Chondrocyte (in vitro differentiated cells): ENCODE measurements at places on chromosomes 13 and 19. TPM values are rescaled to one million over a fixed set of nuclear protein-coding genes. Genes with fewer than 3 reads are reported as not detected.

The SH3GL1 gene
- 96.3 to 103 TPM (median 96.6 TPM) in 3 replicates for total RNA-seq

GRCh38 chr19:11446652-11447301 is 11.3 kb downstream of the PRKCSH start:
- no peak overlapping the region for H3K27ac ChIP-seq
- no peak overlapping the region for H3K4me3 ChIP-seq
- no peaks in the 10 kb centered on the region for H3K27me3 ChIP-seq
- no peaks in the 10 kb centered on the region for H3K4me1 ChIP-seq

- H3K27me3 ChIP-seq, result no peaks in the 10 kb centered on the region
- DNase-seq, result no peak
- no peak overlapping the region for H3K27ac ChIP-seq
Observed at GRCh38 chr19:5012688-5013457, 44.0 kb downstream of the KDM4B start.

GRCh38 chr13:40446365-40446764 is 220.1 kb downstream of the FOXO1 start:
- no peak for DNase-seq
- H3K27me3 ChIP-seq, result no peaks in the 10 kb centered on the region
- H3K27ac ChIP-seq, result no peak overlapping the region
- peaks cover 4% of the 10 kb centered on the region for H3K36me3 ChIP-seq
- H3K4me3 ChIP-seq, result no peak overlapping the region
- peaks cover 19% of the 10 kb centered on the region for H3K4me1 ChIP-seq
